CD4-positive, alpha-beta memory T cell (primary cell): ENCODE measurements at places on chromosomes 2 and 18. TPM values are rescaled to one million over a fixed set of nuclear protein-coding genes. Genes with fewer than 3 reads are reported as not detected.

DNA sequence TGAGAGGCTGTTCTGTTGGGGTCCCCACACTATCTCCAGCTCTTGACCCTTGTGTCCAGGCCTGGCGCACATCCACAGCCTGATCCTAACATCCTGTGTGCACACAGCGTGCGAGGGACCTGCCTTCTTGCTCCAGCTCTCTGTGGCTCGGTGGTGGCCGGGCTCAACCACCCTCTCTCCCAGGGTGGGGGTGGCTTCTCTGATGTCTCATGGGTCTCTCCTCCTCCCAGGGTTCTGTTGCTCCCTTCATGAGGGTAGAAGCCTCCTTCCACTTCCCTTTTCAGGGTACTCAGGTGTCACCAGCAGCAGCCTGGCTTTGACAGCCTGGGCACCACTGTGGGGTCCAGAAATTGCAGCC, 196.9 kb upstream of the RAB6C start:
- no peaks in the 10 kb centered on the region for H3K27me3 ChIP-seq
- no peaks in the 10 kb centered on the region for H3K4me1 ChIP-seq
- no peak overlapping the region for H3K27ac ChIP-seq
- no peaks in the 10 kb centered on the region for H3K36me3 ChIP-seq

- no peak overlapping the region for H3K27ac ChIP-seq
- no peak for DNase-seq
- no peak overlapping the region for H3K4me3 ChIP-seq
- H3K27me3 ChIP-seq = no peaks in the 10 kb centered on the region
These were observed 24.2 kb downstream of the LMAN2L start for GRCh38 chr2:96715658-96716057.

- no peak overlapping the region for H3K4me3 ChIP-seq
- peaks cover 12% of the 10 kb centered on the region for H3K4me1 ChIP-seq
- no peaks in the 10 kb centered on the region for H3K27me3 ChIP-seq
- no peaks in the 10 kb centered on the region for H3K36me3 ChIP-seq
- no peak overlapping the region for H3K27ac ChIP-seq
These were observed 13.0 kb downstream of the IMPA2 start for GRCh38 chr18:11994336-11994702.

The PROKR1 gene
- not detected for polyA plus RNA-seq

- no peak overlapping the region for H3K4me3 ChIP-seq
- DNase-seq = no peak
- no peak overlapping the region for H3K27ac ChIP-seq
These were observed 131.7 kb downstream of the BCL2L11 start for GRCh38 chr2:111252436-111252835.
